Bronchial smooth muscle cell (primary cell): ENCODE measurements at places on chromosomes 7 and 10. TPM values are rescaled to one million over a fixed set of nuclear protein-coding genes. Genes with fewer than 3 reads are reported as not detected.

COL17A1 gene
- 0.16 and 0.94 TPM in 2 replicates for total RNA-seq

GALNT17 gene
- total RNA-seq, result not detected in 2 replicates

COBL gene
- total RNA-seq, result not detected in 2 replicates

TUBAL3 gene
- total RNA-seq, result not detected in 2 replicates

UBE2H gene
- 79.1 and 141 TPM in 2 replicates for total RNA-seq

NPTX2 gene
- under 0.01 TPM in 1 of 2 replicates, not detected in the other for total RNA-seq

SPDYE16 gene
- total RNA-seq, result under 0.01 and 0.26 TPM in 2 replicates

OR2A1 gene
- total RNA-seq, result 0.09 TPM in 1 of 2 replicates, not detected in the other

SORCS1 gene
- total RNA-seq, result not detected in 2 replicates

BMPR1A gene
- total RNA-seq, result 41.3 and 47.3 TPM in 2 replicates

NPSR1 gene
- not detected in 2 replicates for total RNA-seq

ODAD2 gene
- total RNA-seq, result under 0.01 and 0.32 TPM in 2 replicates

PLXDC2 gene
- total RNA-seq, result 3.8 and 9.5 TPM in 2 replicates

FANK1 gene
- 6.0 and 8.5 TPM in 2 replicates for total RNA-seq

COX19 gene
- 8.0 and 9.5 TPM in 2 replicates for total RNA-seq

PIP4K2A gene
- total RNA-seq, result 25.2 and 28.2 TPM in 2 replicates

PDCD11 gene
- 21.6 and 24.1 TPM in 2 replicates for total RNA-seq

CYP2C19 gene
- not detected in 2 replicates for total RNA-seq

ERVW-1 gene
- total RNA-seq, result not detected in 2 replicates

PON2 gene
- total RNA-seq, result 22.2 and 39.7 TPM in 2 replicates

CTBP2 gene
- 62.1 and 81.8 TPM in 2 replicates for total RNA-seq

ABCC2 gene
- 0.47 and 0.60 TPM in 2 replicates for total RNA-seq

VPS26A gene
- 12.4 and 33.6 TPM in 2 replicates for total RNA-seq

PPIF gene
- total RNA-seq, result 15.6 and 17.2 TPM in 2 replicates

TBX20 gene
- not detected in 2 replicates for total RNA-seq

INSYN2A gene
- total RNA-seq, result 2.2 and 7.7 TPM in 2 replicates

LIPM gene
- not detected in 2 replicates for total RNA-seq

PRXL2A gene
- total RNA-seq, result 0.32 and 0.77 TPM in 2 replicates

CRHR2 gene
- not detected in 2 replicates for total RNA-seq

GGCT gene
- total RNA-seq, result 8.5 and 22.5 TPM in 2 replicates

VWC2 gene
- total RNA-seq, result under 0.01 TPM in 1 of 2 replicates, not detected in the other

ADRB1 gene
- not detected in 2 replicates for total RNA-seq

SPAG6 gene
- total RNA-seq, result not detected in 2 replicates

ETV1 gene
- total RNA-seq, result 6.6 and 28.7 TPM in 2 replicates

PRR15 gene
- total RNA-seq, result 0.16 TPM in 1 of 2 replicates, not detected in the other

CCL24 gene
- not detected in 2 replicates for total RNA-seq

PPA1 gene
- 221 and 248 TPM in 2 replicates for total RNA-seq

ADARB2 gene
- under 0.01 TPM in 1 of 2 replicates, not detected in the other for total RNA-seq

FGFBP3 gene
- 0.17 and 0.47 TPM in 2 replicates for total RNA-seq

UNCX gene
- not detected in 2 replicates for total RNA-seq

ECHS1 gene
- 49.7 and 55.3 TPM in 2 replicates for total RNA-seq

CCDC172 gene
- not detected in 2 replicates for total RNA-seq

NAT16 gene
- not detected in 2 replicates for total RNA-seq

NRG3 gene
- total RNA-seq, result not detected in 2 replicates

ITPRID1 gene
- total RNA-seq, result not detected in 2 replicates
